ENCODE measurements at places on chromosomes 16 and 17. TPM values are rescaled to one million over a fixed set of nuclear protein-coding genes. Genes with fewer than 3 reads are reported as not detected.

Gene CES5A
- not detected for total RNA-seq

Gene CA4
- 6.5 TPM for total RNA-seq

Gene TMIGD1
- total RNA-seq: not detected

Gene IRX5
- 0.96 TPM for total RNA-seq

Gene ALOX15B
- 1.0 TPM for total RNA-seq

GRCh38 chr17:77581480-77581879 is 377.0 kb upstream of the TNRC6C start:
- no peak for DNase-seq

DNA sequence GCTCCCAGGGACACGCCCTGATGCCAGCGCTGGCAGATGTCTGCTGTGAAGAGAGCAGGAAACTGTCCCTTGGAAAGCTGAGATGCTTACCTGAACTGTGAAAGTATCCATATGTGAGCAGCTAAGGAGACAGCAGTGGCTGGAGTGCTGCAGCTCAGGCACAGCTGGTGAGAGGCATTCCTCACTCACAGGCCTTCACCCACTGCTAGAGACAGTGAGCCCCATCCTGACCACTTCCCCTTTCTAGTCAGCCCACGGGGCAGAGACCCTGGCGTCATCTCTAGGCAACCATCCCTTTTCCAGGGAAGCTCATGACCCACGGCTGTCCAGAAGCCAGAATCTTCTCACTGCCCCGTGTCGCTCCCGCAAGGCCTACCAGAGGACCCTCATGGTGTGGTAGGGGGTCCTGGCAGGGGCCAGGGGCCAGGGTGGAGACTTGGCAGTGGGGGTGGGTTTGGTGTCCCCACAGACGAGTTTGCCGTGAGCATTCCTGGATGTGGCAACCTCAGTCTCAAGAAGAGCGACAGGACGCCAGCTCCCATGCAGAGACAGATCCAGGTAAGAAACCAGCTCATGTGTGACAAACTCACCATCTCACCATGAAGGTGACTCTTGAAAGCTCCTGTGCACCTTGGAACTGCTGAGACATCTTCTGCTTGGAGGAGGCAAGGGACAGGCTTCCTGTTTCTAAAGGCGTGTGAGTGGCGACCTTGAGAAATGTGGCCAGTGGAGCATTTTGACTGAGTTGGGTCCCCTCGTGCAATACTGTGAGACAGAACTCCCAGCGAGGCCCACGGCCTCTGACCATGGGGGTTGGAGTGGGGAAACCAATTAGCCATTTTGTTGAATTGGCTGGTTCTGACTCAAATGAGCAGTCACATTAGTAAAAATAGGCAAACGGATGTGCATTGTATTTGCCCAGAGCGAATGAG is at the start of gene SCIMP:
TSS of gene SCIMP (minus strand) at position 216 of the 932 bp plus-strand sequence. CDS start at position 111, 105 bp downstream.
- DNase-seq: peak; percentile 68

DNA sequence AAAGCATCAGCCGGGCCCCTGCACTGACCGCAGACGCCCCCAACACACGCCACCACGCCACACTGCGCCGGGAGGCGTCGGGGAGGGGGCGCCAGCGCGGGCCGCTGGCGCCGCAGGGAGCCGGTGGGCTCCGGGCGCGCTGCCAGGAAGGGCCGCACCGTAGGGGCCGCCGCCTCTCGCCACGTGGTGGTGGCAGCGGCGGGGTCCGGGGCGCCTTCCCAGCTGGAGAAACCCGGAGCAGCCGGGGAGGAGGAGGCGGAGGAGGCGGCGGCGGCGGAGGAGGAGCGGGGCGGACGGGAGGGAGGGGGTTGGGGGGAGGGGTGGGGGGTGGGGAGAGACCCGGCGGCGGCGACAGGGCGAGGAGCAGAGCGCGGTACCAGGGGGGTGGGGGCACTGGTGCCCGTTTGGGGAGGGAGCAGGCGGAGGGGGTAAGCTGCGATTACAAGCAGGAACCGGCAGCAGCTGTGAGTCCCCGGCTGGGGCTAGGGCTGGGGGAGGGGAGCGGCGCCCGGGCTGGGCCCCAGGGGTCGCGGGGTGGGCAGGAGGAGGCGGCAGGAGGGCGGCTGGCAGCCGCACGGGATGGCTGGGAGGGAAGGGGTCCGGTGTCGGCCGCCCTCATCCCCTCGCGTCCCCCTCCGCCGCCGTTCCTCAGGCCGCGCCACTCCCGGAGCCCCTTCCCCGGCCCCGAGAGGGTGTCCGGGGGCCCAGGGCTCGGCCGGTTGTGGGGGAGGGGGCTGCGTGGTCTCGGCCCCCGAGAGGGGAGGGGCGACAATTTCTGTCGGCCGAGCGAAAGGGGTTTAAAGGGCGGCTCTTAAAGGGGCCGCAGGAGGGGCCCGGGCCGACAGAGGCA is at the start of gene TBKBP1:
TSS of gene TBKBP1 (plus strand) at position 431 of the 850 bp plus-strand sequence. CDS start 1,952 bp downstream, outside the sequence.
- DNase-seq: peak; percentile 72

- no peak for DNase-seq
Measured at GRCh38 chr17:17279316-17279715, 1.7 kb downstream of the COPS3 start.

GRCh38 chr16:50315346-50315997 is 49.1 kb downstream of the ADCY7 start:
- peak; percentile 64 for DNase-seq

GRCh38 chr16:24852281-24852721 is 6.5 kb downstream of the SLC5A11 start:
- no peak for DNase-seq

Measured in aorta (tissue), 5 donors.